NCI-H1092 (cell line): ENCODE measurements at places on chromosomes 2 and 18.

- no peak for DNase-seq
Measured at GRCh38 chr2:112622528-112622849, 23.2 kb upstream of the SLC20A1 start.

GRCh38 chr2:134120406-134120732, 133.5 kb upstream of the MGAT5 start:
- no peak for DNase-seq

GRCh38 chr2:133716166-133716565, 147.9 kb upstream of the NCKAP5 start:
- DNase-seq: no peak

DNA sequence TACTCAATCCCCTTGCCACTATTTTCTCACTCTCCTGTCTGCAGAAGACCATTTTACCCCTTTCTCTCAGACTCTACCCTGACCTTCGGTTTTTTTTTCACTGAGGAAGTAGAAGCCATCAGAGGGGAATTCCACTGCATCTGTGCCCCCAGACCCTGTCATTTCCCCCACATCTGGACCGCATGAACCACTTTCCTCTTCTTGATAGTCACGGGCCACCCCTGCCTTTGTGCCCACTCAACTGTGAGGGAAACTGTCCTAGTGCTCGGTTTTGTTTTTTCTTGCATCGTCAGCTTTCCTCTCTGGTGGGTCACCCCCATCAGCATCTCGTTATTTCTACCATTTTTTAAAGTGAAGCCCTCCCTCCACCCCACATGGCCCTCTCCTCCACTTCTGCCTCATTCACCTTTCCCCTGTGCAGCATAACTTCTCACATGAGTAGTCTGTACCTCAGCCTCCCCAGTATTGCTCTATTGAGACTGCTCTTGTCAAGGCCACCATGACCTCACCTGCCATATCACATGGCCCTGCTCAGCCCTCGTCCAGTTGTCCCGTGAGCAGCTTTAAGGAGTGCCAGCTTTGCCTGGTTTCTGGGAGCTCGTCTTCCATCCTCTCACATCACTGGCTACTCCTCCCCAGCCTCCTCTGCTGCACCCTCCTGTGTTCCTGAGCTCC, 32.4 kb downstream of the TMEM87B start:
- no peak for DNase-seq

GRCh38 chr2:169091761-169092519, 22.6 kb downstream of the DHRS9 start:
- DNase-seq: no peak

DNA sequence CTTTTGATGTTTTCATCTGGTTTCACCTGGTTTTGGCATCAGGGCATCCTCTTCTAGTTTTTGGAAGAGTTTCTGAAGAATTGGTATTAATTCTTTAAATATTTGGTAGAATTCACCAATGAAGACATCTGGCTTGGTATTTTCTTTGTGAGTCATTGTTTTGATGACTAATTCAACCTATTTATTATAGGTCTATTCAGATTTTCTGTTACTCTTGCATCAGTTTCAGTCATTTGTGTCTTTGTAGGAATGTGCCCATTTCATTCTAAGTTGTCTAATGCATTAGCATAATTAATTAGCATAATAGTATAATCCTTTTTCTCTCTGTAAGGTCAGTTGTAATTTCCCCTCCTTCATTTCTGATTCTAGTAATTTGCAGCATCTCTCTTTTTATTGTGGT, 8.0 kb downstream of the GNLY start:
- DNase-seq: no peak

GRCh38 chr2:114022360-114023085, 132.6 kb downstream of the ACTR3 start:
- DNase-seq: no peak

- DNase-seq: no peak
Measured at GRCh38 chr18:23257686-23258565, 122.6 kb downstream of the CABLES1 start.
